SJCRH30 (cell line): ENCODE measurements at places on chromosomes 16 and 17.

DNA sequence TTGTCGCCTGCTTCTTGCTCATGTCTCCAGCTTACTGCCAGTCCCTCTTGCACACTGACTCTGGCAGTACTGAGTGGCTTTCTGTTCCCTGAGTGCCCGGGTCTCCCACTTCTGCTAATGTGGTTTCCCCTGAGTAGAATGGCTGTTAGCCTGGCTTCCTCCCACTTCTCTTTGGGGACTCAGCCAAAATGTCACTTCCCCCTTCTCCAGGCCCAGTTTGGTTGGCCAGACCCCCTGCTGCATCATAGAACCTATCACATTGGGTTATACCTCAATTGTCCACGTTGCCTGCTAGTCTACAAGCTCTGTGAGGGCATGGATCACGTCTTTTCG is 304.4 kb downstream of the HS3ST3B1 start:
- DNase-seq, result no peak

GRCh38 chr16:73616770-73617169 is 568.8 kb upstream of the ZFHX3 start:
- no peak for DNase-seq

DNA sequence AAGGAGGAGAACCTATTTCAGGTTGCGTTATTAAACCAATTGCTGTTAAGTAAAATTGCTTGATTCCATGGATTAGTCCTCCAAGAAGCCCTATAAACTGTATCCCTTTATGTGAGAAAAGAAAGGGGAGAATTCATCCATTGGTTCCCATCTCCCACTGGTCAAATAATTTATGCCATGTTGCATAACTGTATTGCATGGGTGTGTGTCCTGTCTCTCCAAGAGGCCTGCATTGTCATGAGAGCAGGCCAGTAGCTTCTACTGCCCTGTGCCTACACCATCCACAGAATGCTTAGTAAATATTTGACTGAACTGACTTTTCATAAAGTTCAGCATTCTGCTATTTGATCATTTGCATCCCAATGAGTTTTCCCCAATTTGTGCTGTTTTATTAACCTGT is 11.7 kb upstream of the TOB1 start:
- DNase-seq, result no peak

DNA sequence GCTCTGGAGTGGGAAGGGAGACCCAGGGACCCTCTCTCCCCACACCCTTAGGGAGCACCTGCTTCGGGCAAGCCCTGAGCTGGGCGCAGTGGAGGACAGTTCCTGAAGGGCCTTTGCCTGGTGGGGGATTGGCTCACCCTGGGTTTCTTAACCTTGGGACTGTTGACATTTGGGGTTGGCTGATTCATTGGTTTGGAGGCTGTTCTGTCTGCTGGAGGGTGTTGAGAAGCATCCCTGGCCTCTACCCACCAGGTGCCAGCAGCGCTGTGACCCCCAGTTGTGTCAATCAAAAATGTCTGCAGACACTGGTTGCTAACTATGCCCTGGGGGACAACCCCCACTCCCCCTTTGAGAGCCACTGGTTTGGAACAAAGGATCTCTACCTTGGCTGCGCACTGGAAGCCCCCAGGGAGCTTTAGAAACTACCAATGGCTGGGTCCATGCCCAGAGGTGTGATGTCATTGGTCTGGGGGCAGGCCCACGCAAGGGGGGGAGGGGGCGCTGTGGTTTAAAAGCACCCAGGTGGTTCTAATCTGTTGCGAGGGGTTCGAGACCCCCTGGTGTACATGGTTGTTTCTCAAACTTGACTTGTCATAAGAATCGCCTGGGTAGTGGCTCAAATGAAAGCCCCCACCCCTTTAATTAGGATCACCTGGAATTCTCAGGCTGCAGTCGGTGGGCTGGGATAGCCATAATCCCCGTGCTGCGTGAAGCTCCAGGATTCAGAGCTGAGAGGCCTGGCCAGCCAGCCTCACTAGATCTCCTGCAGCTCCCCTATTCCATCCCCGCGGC is 151.9 kb upstream of the GSE1 start:
- peak; percentile 69 for DNase-seq

DNA sequence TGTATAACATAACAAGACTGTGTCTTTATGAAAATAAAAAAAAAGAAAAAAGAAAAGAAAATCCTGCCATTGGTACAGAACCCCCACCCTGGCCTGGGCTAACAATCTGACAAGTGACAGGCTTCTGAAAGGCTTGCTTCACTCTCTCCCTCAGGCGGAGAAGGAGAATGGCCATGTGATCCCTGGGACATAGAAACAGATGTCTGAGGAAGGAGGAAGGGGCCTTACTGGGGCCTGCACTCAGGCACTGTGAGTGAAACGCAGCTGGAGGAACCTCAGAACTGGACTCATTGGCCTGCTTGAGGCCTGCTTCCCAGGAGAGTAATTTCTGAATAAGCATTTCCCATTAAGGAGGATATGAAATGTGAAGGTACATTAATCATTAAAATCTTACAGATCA is 17.5 kb downstream of the MAP3K14 start:
- no peak for DNase-seq

DNA sequence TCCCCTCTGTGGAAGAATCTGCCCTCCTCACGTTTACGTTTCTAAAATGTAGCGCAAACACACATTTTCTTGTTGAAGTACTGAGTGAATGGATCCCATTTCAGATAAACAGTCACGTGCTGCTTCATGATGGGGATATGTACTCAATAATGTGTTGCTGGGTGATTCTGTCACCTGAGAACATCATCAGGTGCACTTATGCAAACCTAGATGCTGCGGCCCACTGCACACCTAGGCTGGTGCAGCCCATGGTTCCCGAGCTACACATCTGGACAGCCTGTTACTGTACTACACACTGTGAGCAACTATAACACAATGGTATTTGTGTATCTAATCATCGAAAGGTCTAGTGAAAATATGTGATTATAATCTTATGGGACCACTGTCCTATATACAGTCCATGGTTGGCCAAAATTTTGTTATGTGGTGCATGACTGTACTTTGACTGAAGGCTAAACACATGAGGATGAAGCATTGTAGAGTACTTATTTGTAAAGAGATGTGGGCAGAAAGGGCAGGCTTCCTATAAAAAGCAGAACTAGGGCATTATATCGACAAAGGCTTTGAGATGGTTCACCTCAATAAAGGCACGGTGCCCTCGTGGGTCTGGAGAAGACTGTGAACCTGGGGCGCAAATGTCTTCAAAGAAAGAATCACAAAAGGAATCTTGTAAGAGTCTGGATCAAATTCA is 26.3 kb downstream of the MARF1 start:
- DNase-seq, result no peak

DNA sequence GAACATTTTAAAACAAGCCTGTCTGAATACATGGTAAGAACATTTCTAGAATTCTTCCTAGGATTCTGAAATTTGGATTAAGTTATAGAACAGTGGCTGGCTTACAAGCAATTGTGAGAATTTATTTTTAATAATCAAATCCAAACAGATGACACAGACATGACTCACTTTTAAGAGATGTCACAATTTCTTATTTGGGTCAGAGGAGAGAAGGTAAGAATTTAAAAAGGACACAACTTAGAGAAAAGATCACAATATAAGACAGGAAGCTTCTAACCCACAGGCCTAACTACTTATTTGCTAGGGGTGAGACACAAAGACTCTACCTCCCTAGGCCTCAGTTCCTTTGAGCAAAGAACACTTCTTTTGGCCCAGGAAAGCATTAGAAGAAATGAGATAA is 32.7 kb downstream of the ZZEF1 start:
- DNase-seq, result no peak

GRCh38 chr16:24511792-24512191 is 27.6 kb upstream of the RBBP6 start:
- DNase-seq, result no peak

- DNase-seq, result no peak
Observed at GRCh38 chr16:2905988-2906387, 5.7 kb upstream of the FLYWCH1 start.

DNA sequence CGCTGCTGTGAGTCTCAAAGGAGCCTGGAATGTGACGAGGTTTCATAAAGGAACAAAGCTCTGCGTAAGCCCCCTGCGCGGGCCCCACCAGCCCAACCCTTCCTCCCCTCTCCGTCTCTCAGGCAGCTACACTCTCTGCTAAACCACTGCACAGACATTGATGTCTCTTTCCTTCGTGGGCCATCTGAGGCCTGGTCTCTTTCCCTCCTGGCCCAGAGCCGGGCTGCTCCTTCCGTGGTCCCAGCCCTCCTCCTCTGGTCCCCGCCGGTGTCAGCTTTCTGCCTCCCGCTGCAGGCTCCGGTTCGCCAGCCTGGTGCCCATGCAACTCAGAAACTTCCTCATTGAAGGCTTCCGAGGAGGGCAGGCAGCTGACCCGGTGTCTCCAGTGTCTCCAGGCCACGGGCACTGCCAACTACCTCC is 7.4 kb downstream of the SCARF1 start:
- no peak for DNase-seq

GRCh38 chr17:5282642-5283217 is 646 bp downstream of the RABEP1 start:
- DNase-seq, result peak; percentile 18

DNA sequence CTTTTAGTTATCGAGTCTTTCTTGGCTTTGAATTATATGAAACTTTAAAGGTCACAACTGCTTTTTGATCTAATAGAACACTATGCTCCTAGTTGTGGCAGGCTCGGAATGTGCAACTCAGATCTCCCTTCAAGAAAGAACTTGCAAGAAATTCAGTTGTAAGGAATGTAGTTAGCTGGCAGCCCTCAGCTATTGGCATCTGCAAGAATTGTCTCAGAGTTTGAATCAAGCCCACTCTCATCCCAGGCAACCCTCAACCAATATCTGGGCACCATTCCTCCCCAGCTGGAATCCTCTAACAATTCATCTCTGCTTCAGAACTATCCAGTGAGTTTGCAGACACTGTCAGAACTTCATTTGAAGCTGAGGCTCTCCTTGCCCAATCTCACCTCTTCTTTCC is 447.2 kb downstream of the KIF2B start:
- no peak for DNase-seq

DNA sequence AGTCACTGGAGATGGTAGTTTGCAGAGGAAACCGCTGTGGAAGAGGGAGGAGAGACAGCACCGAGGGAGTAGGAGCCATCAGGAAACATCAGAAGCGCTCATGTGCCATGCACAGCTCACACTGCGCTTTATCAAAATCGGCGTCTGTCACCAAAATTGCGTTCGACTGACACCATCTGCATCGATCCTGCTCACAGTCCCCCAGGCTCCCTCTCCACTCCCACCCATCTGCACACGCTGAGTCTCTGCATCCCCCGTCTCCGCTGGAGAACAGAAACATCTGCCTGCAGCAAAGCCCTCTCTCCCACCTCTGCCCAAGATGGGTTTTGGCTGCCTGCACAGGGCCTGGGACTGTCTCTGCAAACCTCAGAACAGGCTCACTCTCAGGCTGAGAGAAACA is 187.5 kb upstream of the RPL38 start:
- DNase-seq, result no peak

GRCh38 chr17:28182559-28182958 is 136.4 kb upstream of the TMEM97 start:
- no peak for DNase-seq

DNA sequence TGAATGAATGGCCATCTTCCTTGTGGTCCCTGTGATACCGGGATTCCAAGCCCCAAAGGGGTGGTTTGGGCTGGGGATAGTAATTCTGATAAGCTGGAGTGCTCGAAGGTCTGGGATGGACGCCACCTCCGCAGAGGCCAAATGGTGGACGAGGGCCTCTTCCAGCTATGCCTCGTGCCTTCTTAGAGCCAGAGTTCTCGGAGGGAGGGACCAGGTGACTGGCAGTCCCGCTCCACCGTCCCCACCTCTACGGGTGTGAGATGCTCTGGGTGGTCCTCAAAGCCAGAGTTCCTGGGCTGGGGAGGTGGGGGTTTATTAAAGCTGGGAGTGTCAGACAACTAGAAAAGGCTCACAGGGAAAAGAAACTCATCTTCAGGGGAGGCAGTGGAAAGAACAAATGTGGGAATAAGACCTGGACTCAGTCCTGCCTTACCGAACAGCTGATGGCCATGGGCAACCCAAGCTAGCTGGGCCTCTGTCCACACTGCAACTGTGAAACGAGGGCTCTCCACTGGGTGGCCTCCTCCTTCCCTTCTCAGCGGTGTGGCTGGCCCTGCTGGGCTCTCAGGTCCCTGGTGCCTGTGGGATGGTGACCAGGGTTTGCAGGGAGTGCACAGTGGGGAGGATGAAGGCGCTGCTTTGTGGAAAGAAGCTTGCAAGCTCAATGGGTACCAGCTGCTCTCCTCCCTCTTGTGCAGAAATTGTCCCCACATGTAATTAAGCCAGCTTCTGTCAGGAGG is 75.2 kb downstream of the N4BP1 start:
- no peak for DNase-seq

DNA sequence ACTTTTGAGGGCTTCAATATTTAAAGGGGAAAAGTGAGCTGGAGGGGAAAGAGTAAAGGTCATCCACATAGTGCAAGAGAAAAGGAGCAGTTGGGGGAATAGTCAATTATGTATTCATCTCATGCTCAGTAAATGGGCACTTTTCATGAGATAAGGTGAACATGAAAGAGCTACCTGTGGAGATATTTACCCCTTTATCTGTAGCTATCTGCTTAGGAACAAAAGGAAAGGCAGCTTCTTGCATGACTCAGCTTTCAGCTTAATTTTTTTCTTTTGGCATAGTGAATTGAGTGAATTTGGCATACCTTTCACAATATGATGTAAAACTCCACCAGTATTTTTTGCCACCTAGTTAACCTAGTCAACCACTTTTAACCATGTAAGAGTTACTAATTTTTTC is 26.4 kb downstream of the CPD start:
- DNase-seq, result no peak

- DNase-seq, result no peak
Observed at GRCh38 chr17:73834684-73835343, 190.6 kb upstream of the SDK2 start.

GRCh38 chr17:48753794-48754499 is 25.4 kb upstream of the HOXB13 start:
- DNase-seq, result no peak

DNA sequence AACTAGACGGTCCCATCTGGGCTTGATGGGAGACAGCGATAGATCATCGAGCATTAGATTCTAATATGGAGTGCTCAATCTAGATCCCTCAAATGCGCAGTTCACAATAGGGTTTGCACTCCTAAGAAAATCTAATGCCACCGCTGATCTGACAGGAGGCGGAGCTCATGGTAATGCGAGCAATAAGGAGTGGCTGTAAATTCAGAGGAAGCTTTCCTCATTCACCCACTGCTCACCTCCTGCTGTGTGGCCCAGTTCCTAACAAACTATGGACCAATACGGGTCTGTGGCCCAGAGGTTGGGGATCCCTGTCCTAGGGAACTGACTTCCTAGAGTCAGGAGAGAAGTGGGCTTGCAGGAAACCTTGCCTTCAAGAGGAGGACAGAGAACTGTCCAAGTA is 25.2 kb upstream of the AMZ2 start:
- DNase-seq, result no peak
